ENCODE measurements at places on chromosomes 16 and 17.

GRCh38 chr16:16151315-16151714 is 72.0 kb downstream of the ABCC6 start:
- DNase-seq = peak; percentile 37

- DNase-seq = no peak
These were observed 11.3 kb downstream of the SLC4A1 start for GRCh38 chr17:44256671-44257070.

- DNase-seq = no peak
These were observed 720 bp downstream of the METRN start for GRCh38 chr16:715477-716199.

- DNase-seq = no peak
These were observed 645.1 kb downstream of the KCNJ18 start for GRCh38 chr17:22337467-22337866.

DNA sequence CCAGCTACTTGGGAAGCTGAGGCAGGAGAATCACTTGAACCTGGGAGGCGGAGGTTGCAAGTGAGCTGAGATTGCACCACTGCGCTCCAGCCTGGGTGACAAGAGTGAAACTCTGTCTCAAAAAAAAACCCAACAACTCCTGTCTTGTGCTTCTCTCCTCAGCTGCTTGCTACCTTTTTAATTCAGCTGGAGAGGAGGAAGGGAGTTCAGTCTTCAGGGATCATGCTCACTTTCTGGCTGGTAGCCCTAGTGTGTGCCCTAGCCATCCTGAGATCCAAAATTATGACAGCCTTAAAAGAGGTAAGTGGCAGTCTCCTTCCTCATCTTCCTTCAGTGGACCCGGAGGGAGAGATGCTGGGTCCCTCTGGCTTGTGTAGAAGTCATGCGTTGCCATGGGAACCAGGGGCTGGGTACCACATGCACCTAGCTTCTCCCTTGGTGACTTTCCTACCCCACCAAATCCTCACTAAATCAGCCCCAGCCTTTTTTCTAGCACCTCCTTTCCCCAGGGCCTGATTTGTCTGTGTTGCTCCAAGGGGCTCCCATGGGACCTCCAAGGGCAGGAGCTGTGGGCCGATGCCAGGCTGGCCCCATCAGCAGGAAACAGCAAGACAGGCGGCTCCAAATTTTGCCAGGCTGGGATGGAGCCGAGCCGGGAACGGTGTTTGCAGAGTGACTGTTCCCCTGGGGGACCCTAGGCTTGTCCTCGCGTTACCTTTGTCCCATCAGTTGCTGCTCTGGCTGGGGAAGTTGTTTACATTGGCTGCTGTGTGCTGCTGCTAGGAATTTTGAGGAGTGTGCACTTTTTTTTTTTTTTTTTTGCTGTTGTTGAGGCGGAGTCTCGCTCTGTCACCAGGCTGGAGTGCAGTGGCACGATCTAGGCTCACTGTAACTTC is 65.2 kb downstream of the ABCC1 start:
- peak; percentile 38 for DNase-seq

- DNase-seq = peak; percentile 37
These were observed 141.8 kb downstream of the PITPNC1 start for GRCh38 chr17:67518876-67519275.

DNA sequence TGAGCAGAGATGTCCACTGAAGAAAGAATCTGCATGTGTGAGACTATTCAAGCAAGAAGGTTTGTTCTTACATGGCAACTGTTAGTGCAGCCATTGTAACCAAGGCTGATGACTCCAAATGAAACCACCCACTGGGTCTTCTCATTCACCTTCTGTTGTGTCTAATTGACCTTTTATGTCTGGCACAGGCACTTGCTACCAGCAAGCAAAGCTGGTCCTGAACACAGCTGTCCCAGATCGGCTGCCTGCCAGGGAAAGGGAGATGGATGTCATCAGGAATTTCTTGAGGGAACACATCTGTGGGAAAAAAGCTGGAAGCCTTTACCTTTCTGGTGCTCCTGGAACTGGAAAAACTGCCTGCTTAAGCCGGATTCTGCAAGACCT is 3.6 kb downstream of the CDC6 start:
- no peak for DNase-seq

GRCh38 chr17:19647697-19648474 is 665 bp upstream of the ALDH3A2 start:
- DNase-seq = peak; percentile 72

GRCh38 chr17:32570081-32570396 is 83.2 kb downstream of the CDK5R1 start:
- no peak for DNase-seq

- DNase-seq = no peak
These were observed 33.3 kb downstream of the RHBDL3 start for GRCh38 chr17:32298721-32299579.

DNA sequence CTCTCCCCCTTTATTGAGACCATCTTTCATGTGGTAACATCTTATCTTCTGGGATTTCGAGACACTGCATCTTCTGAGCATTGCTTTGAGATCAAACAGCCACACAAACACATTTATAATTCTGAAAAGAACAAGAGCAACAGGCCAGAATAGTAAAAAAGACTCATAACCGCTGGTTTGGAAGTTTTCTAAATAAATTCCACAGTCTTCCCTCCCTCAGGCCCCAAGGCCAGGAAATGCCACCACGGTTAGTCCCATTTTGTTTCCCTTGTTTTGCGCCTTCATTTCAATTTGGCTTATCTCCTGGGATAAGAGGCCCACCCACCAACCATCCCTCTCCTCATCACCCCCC is 25.3 kb downstream of the LITAF start:
- DNase-seq = no peak

DNA sequence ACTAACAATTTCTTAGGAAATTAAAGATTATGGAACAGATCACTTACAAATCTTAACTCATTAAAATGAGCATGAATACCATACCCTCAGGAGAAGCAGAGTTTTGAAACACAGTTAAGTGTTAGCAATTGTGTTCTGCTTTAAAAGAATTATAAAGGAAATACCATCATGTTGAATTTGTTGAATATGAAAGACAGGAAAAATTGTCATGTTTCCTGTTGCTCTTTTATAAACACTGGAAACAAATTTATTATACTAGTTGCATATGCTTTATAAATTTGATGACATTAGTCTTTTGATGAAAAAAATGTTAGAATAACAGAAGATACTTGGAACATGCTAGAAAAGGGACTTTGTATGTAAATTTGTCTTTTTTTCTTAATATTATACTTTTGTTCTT is 59.7 kb downstream of the VMP1 start:
- DNase-seq = no peak

GRCh38 chr16:84883301-84883700 is 63.5 kb downstream of the CRISPLD2 start:
- DNase-seq = peak; percentile 12

GRCh38 chr17:50425682-50426471 is at the start of gene ACSF2:
Gene ACSF2, plus strand, starts transcription at chr17:50426218. Its CDS starts 44 bp downstream, at chr17:50426262.
- peak; percentile 55 for DNase-seq

- peak; percentile 87 for DNase-seq
These were observed at the start of gene NDUFAB1 for GRCh38 chr16:23595951-23596720. Gene NDUFAB1, minus strand, starts transcription at chr16:23596316. Its CDS starts 26 bp downstream, at chr16:23596290.

- no peak for DNase-seq
These were observed 42.3 kb downstream of the PIPOX start for GRCh38 chr17:29085223-29085622.

DNA sequence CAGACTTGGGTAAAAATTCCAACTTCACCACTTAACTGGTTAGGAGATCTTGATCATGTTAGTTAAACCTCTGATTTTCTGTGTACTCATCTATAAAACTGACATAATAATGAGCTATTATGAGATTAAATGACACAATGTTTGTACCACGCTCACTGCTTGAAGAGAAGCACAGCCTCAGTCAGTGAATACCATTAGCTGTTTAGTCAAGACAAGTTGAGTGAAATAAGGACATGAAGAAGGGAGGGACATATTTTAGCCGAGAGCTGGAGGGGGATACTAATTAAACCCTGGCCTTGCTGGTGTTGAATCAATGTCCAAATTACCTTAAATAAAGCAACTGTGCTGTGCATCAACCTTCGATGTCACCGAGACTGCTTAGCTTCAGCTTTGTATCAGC is 105.1 kb upstream of the TOX3 start:
- no peak for DNase-seq
